Fibroblast of mammary gland (primary cell): ENCODE measurements at places on chromosomes 11 and 22.

DNA sequence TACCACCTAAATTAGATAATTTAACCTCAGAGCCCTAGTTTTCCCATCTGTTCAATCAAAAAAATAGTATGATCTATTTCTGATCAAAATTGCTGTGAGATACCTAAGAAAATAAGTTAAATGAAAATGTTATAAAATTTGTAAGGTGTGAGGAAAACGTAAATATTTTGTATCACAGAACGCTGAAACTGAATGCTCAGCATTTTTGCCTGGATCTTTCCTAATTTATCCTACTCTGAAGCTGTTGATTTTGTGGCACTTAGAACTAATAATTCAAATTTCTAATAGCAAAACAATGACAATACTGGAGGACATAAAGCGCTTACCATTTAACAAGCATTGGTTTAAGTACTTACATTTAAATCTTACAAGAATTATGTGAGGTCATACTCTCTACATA is 674.2 kb downstream of the FAM181B start:
- no peak for DNase-seq

DNA sequence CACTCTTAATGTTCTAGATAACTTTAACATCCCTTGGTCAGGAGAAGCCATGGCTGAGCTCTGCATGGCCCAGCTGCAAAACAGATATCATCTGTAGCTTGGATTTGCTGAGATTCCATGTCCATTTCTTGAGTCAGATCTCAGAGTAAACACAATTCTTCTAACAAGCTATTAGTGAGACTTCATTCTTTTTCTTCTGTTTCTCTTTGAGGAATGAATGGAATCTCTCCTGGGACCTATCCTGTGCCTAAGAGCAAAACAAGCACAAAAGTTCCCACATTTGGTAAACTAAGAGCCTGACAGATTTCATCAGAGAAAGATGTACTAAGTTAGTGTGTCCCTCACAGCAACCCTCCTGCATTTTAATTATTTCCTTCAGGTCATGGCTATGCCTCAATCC is 142.8 kb downstream of the MAML2 start:
- DNase-seq = peak; percentile 90

GRCh38 chr11:44825058-44825785 is 98.5 kb downstream of the TSPAN18 start:
- DNase-seq = no peak

GRCh38 chr22:47495110-47495509 is 732.7 kb downstream of the TBC1D22A start:
- DNase-seq = no peak

DNA sequence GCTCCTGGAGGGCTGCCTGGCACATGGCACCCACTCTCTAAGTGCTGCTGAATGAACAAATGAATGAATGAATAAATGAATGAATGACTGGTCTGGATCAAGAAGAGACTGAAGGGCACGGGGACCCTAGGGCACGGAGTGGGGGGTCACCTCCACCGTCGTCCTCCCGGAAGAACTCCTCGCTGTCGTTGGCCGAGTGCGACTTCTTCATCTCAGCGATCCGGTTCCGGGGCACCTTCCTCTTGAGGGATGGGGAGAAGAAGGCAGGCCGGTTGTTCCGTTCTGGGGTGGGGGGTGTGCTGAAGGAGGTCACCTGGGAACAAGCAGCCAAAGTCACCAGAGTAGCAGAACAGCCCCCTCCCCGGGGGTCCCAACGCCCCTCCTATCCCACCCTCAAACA is 36.0 kb downstream of the NUP50 start:
- no peak for DNase-seq

DNA sequence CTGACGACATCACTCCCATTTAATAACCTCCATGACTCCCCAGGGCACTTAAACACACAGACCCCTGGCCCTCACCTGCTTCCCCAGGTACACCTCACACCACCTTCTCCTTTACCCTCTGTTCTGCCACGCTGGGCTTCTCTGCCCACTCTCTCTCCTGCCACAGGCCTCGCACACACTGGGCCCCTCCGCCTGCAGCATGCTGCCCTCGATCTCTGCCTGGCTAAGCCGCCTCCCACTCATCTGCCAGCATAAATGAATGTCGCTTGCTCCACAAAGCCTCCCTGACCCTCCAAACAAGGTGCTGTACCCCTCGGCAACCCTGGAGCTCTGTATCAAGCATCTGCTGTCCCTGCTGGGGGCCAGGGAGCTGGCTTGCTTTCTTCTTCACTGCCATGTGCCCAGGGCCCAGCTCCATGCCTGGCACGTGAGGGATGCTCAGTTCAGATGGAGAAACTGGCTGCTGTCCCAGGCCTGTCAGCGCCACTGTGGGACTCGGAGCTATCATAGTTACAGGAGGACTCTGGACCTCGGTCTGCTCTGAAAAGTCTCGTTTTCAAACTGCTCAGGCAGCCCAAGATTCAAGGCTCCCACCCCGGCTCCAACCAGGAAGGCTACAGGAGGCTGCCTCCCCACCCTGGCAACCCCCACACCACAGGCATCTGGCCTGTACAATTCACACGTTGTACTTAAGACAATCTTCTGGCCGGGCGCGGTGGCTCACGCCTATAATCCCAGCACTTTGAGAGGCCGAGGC is 11.9 kb downstream of the TTLL1 start:
- DNase-seq = no peak

GRCh38 chr11:44388828-44389657 is 79.1 kb upstream of the ALX4 start:
- no peak for DNase-seq

GRCh38 chr22:44943701-44944324 is 66.0 kb downstream of the PHF21B start:
- DNase-seq = no peak

- no peak for DNase-seq
These were observed 13.0 kb upstream of the TEF start for GRCh38 chr22:41368543-41369423.

DNA sequence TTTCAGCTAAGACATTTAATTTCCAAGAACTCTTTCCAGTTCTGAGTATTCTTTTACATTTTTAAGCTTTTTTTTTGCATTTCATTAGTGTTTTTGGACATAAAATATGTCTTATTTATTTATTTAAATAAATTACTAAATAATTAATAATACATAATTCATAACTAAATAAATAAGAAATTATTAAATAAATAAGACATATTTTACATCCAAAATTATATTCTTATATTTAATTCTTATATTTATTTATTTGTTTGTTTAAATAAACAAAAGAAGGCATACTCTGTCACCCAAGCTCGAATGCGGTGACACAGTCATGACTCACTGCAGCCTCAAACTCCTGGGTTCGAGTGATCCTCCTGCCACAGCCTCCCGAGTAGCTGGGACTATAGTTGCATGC is 3.1 kb upstream of the MMP27 start:
- DNase-seq = no peak

DNA sequence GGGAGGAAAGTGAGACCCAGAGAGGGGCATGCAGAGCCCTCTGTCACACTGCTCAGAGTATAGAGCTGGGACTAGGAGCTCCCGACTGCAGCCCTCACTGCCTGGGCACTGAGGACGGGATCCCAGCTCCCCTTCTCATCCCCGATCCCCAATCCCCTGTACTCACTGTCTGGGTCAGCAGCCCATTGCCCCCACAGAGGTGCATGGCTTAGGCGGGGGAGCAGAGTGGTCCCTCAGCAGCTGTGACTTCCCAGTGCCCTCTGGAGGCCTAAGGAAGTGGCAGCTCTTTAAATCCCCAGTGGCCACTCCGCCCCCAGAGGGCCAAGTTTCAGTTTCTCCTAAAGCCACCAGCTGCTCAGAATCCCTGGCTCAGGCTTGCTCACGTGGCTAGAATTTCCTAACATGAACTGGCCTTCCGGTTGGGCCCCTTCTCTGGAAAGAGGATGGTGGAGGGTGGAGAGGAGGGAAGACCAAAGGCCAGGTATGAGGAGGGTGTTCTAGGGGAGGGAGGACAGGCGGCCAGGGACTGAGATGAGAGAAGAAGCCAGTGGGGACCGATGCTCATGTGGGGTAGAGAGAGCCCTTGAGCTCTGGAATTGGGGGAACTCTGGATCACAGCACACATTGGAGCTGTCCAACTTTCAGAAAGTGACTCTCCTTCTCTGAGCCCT is at the start of gene BATF2:
BATF2 (minus strand) TSS at position 262 of the 671 bp plus-strand sequence; CDS start at position 205, 57 bp downstream.
- DNase-seq = peak; percentile 60

DNA sequence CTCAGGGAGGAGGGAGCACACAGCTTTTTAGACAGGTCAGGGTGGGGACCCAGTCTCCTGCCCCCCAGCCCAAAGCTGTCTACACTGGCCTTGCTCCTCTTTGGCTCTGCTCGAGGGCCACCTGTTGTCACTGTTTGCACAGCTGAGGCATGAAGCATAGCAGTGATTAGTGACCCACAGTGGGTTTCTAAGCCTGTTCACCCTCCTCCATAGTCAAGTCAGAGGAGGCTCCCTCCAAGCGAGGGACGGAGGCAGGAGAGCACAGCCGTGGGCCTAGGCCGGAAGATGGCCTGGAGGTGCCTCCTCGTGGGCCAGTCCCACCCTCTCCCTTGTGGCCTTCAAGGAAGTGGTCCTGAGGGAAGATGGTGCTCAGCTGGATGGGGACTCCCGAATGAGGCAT is 241.1 kb downstream of the GRIK4 start:
- DNase-seq = no peak

DNA sequence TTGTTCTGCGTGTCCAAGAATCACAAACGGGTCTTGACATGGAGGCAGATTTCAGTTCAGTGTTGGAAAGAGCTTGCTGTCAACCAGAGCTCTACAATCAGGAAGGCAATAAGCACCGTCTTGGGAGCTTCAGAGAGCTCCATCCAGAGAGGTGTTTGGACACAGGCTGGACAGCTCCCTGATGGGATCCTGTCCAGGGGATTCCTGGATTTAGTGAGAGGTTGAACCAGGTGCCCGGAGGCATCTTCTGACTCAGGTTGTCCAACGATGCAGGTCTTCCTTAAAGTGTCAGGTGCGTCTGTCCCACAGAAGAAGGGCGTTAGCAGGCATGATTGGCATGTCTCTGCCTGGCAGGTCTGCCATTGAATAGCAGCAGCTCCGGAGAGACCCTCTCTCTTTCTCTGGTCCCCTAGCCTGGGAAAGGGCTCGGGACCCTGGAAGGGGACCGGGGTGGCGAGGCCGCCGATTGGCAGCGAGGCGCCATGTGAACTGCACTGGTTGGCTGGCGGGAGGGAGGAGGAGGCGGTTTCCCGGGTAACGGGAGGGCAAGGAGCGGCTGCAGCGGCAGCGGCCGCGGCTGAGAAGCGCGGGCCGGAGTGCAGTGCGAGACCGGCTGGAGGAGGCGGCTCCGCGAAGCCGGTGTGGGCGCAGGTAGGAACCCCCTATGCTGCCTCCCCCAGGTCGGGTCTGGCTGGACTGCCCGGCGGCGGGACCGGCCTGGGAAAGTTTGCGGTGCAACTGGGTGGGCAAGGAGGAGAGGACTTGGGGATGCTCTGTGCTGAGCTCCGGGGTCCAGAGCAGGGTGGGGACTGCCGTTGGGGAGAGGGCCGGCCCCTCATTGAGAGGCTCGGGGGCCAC is 104.1 kb upstream of the E2F8 start:
- peak; percentile 59 for DNase-seq

DNA sequence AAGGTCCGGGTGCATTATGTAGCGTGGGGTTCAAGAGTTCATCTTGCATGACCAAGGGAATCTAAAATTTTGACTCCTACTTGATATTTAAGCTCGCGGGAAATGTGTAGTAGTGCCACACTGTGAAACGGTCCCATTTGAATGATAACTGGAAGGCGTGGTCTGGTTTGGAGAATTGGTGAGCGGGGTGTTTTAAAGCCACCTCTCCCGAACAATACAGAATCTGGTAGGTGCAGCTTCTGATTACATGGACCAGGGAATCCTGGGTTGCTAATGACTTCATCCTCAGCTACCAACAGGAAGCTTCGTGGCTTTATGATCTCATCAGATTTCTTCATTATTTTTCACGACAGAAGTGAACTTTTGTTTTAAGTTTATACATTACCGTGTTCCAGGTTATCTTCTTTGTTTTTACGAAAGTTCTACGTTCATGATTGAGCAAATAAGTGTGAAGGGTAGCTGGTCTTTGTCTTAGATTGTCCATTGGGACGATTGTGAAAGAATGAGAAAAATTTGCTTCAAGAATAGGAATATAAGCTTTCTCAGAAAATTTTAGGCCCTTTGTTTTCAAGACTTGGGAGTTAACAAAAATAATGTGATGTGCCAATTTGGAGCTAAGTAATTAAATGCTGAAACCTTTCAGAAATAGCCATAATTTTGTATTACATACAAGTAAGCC is 1.7 kb downstream of the QSER1 start:
- DNase-seq = peak; percentile 90

DNA sequence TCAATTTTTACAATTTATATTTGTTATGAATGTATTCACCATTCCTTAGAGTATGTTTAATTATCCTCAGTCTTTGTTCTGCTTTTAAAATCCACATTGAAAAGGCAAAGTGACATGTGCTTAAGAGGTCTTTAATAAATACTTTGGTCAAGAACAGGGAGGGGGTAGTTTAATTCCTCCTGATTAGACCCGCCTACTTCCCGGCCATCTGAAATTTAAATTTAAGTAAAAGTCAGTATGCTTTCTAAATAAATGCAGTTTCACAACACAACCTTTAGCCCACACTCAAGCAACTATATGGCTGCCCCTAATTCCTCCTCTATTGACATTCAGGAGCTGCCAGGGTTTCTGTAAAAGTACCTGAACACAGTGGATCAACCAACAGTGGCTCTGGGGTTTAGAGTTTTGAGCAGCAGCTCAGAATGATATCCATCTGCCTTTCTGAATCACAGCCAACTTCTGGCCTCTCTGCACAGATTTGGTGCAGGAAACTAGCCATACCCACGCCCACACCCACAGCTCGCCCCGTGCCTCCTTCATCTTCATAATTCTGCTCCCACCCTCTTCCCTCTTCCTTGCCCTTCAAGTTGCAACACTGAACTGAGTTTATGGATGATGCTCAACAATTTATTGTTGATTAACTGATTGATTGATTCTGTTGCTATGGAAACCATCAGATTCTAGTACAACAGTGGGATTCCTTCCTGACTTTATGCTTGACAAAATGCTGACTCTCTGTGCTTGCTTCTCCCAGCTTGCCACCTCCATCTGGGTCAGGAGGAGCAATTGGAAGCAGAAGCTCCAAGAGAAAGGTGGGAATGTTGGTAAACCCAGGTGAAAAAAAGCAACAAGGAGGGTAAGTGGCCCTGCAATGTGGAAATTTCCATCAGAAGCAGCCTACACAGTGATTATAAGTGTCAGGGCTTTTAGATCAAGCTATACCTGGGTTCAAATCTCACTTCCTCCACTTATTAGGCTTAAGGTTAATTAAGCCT is 70.8 kb downstream of the PANX1 start:
- peak; percentile 44 for DNase-seq

DNA sequence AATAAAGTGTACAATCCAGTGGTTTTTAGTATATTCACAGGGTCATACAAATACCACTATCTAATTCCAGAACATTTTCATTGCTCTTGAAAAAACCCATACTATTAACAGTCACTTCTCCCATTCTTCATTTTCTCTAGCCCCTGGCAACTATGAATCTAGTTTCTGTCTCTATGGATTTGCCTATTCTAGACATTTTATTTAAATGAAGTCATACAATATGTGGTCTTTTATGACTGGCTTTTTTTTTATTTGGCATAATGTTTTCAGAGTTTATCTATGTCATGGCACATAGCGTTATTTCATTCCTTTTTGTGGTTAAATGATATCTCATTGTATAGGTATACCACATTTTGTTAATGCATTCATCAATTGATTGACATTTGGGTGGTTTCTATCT is 59.4 kb downstream of the KDM2A start:
- DNase-seq = no peak
